Glutamatergic neuron (in vitro differentiated cells): ENCODE measurements at places on chromosomes 11 and 22. TPM values are rescaled to one million over a fixed set of nuclear protein-coding genes. Genes with fewer than 3 reads are reported as not detected.
A peak's percentile ranks its signal among the peaks of the same experiment; 100 is the strongest.

The RTN4R gene
- 38.3 TPM for total RNA-seq

DNA sequence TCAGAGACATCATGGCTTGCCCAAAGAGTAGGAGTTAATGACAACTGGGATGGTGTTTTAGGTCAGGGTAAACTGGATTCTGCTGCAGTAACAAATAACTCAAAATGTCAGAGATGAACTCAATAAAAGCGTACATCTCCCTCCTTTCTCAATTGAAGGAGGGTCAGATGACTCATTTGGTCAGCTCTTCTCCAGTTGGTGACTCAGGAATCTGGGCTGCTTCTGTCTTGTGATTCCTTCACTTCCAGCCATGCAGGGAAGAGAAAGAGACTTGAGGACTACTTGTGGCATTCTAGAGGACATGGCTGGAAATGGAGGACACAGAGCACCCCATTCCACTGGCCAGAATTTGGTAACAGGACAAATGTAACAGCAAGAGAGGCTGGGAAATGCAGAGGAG is 3.2 kb upstream of the SYT13 start:
- no peak overlapping the region for H3K27ac ChIP-seq
- DNase-seq = no peak
- peaks cover 6% of the 10 kb centered on the region for H3K36me3 ChIP-seq
- peaks cover 17% of the 10 kb centered on the region for H3K27me3 ChIP-seq

The KRTAP5-2 gene
- total RNA-seq = not detected

The RGL4 gene
- total RNA-seq = not detected

DNA sequence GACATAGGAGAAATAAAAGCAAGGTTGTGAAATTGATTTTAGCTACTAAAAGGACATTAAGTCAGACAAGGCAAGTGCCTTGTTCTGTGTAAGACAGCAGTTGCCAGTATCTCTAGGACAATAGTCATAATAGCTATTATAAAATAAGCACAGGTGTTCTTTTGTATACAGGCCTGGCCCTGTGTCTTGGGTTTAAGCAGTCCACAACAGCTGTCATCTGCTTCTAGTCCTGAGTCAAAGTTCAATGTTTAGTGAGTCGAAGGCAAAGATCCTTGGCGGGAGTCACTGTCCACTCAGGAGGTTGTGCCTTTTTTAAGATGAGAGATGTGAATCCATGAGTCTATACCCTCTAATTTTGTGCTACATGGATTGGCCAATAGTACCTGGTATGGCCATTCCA is 79.5 kb downstream of the SC5D start:
- no peaks in the 10 kb centered on the region for H3K36me3 ChIP-seq
- H3K27ac ChIP-seq = no peak overlapping the region
- H3K4me3 ChIP-seq = no peak overlapping the region
- peaks cover 6% of the 10 kb centered on the region for H3K4me1 ChIP-seq
- DNase-seq = no peak

GRCh38 chr11:72468289-72468688 is 34.0 kb upstream of the CLPB start:
- no peaks in the 10 kb centered on the region for H3K36me3 ChIP-seq
- H3K4me3 ChIP-seq = no peak overlapping the region
- no peak for DNase-seq
- no peaks in the 10 kb centered on the region for H3K4me1 ChIP-seq
- no peak overlapping the region for H3K27ac ChIP-seq
- H3K27me3 ChIP-seq = no peaks in the 10 kb centered on the region

DNA sequence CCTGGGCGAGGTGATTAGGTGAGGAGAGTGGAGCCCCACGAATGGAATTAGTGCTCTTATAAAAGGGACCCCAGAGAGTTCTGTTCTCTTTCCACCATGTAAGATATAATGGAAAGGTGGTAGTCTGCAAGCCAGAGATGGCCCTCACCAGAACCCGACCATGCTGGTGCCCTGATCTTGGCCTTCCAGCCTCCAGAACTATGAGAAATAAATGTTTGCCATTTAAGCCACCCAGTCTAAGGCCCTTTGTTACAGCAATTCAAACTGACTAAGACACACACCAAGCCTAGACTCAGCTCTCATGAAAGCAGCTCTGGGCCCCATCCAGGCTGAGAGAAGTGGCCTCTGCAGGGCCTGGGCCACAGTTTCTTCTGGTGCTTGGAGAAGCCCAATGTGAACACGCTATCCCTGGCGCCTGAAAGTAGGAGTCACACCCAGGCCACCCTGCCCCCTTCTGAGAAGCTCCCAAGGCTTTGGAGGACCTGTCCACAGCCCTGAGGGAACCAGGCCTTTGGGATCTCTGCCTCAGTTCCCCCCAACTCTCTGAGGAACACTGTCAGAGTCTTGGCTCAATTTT is 35.3 kb upstream of the LYVE1 start:
- H3K36me3 ChIP-seq = no peaks in the 10 kb centered on the region
- no peak overlapping the region for H3K27ac ChIP-seq
- H3K27me3 ChIP-seq = peaks cover 4% of the 10 kb centered on the region
- no peak for DNase-seq
- H3K4me1 ChIP-seq = peaks cover 13% of the 10 kb centered on the region

- no peak for DNase-seq
- peak overlapping the region; percentile 66 for H3K27ac ChIP-seq
- peak overlapping the region; percentile 95 for H3K4me3 ChIP-seq
- H3K4me1 ChIP-seq = peaks cover 1% of the 10 kb centered on the region
- peaks cover 5% of the 10 kb centered on the region for H3K27me3 ChIP-seq
These were observed 691 bp downstream of the CEP295 start for GRCh38 chr11:93662175-93662570.

DNA sequence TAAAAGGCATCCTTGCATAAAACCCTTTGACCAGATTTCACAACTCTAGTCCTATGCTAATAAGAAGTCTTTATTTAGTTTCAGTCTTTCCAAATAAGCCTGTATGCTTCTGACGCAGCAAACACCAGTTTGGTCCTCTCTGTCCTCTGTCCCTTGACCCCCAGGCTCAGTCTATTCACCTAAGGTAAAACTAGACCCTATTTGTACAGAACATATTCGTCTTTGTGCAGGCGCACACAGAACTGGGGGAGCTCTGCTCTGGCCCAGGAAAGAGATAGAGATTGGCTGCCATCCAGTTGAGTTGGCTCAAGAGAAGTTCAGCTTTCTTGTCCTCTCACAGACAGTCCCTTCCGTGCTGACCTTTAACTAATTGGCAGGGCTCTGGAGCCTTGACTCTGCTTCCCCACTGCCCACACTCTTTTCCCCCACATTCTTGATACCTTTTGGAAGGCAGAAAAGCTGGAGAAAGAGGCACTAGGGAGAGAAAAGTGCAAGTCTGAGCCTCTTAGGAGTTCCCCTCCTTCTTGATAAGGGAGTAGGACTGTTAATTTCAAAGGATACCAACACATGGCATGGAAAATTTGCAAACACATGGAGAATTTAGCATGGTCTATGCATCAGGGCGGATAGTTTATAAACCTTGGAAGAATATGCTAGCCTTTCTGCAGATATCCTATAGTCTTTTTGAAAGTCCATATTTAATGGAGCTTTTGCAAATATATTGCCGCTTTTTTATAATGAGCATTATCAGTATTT is 21.2 kb upstream of the PSMA1 start:
- H3K4me3 ChIP-seq = no peak overlapping the region
- DNase-seq = no peak
- H3K27me3 ChIP-seq = no peaks in the 10 kb centered on the region

GRCh38 chr22:27224485-27225374 is 567.3 kb downstream of the MIAT start:
- H3K36me3 ChIP-seq = no peaks in the 10 kb centered on the region
- DNase-seq = no peak

DNA sequence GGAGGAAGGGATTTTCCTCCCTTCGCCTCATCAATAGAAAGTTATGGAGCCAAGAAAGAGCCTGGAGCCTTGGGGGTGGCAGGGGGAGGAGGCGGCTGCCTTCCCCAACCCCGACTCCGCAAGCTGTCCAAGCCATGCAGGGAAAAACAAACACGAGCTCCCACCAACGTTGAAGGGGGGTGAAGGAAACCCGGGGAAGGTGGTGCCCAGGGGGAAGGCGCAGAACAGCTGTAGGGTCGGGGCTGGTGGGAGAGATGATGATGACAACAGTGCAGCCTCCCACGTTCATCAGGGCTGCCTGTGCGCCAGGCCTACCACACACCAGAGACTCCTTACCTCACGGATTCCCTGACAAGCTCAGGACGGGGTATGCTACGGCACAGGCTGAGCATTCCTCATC is 73.5 kb downstream of the SCUBE1 start:
- H3K4me1 ChIP-seq = peaks cover 13% of the 10 kb centered on the region
- H3K4me3 ChIP-seq = peak overlapping the region; percentile 49
- no peaks in the 10 kb centered on the region for H3K36me3 ChIP-seq
- no peak for DNase-seq
- H3K27ac ChIP-seq = no peak overlapping the region

GRCh38 chr11:14141676-14142075 is 179.2 kb downstream of the SPON1 start:
- no peaks in the 10 kb centered on the region for H3K36me3 ChIP-seq
- H3K4me3 ChIP-seq = no peak overlapping the region
- no peak for DNase-seq
- H3K4me1 ChIP-seq = peaks cover 3% of the 10 kb centered on the region
- H3K27me3 ChIP-seq = peaks cover 5% of the 10 kb centered on the region

GRCh38 chr11:71431271-71431670 is 16.9 kb downstream of the DHCR7 start:
- H3K4me1 ChIP-seq = no peaks in the 10 kb centered on the region
- H3K27me3 ChIP-seq = peaks cover 3% of the 10 kb centered on the region
- H3K27ac ChIP-seq = no peak overlapping the region
- no peak for DNase-seq
- H3K36me3 ChIP-seq = no peaks in the 10 kb centered on the region

The SH3BP1 gene
- total RNA-seq = 12.7 TPM

The OR8D1 gene
- not detected for total RNA-seq

DNA sequence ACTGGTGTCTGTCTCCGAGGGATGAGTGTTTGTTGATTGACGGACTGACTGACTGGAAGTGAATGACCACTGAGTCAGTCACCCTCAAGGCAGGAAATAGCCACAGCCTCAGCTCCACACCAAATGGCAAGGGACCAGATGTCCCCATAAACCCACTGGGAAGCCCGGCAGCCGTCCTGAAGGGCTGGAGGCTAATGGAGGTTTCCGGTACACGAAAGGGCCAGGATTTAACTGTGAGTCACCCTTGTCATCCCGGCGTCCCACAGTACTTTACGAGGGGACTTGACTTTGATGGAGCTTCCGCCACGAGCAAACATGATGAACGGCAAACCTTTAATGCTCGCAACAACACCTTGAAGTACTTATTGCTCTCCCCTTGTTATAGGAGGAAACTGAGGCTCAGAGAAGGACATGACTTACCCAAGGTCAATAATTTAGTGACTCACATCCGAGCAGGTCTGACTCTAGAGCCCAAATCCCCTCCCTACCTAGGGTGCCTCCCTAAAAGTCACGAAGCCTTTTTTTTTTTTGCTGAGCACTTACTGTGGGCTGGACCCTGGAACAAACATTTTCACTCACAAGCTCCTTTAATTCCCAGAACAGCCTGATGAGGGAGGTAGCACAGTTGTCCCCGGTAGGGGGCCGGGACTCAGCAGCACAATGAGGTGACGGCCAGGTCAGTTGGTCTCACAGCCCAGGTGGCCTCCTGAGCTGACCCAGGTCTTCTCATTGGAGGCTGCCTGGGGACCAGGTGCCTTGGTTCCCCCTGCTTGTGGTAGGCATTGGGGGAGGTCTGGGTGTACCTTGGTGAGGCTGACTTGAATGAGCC is 25.2 kb upstream of the GCAT start:
- peaks cover 16% of the 10 kb centered on the region for H3K27me3 ChIP-seq
- no peak for DNase-seq
- H3K27ac ChIP-seq = no peak overlapping the region
- no peaks in the 10 kb centered on the region for H3K36me3 ChIP-seq

The MRPL11 gene
- 27.5 TPM for total RNA-seq

- no peaks in the 10 kb centered on the region for H3K36me3 ChIP-seq
- H3K4me3 ChIP-seq = no peak overlapping the region
- no peak for DNase-seq
- H3K4me1 ChIP-seq = no peaks in the 10 kb centered on the region
- no peaks in the 10 kb centered on the region for H3K27me3 ChIP-seq
- H3K27ac ChIP-seq = no peak overlapping the region
These were observed 1120.7 kb downstream of the LRRC4C start for GRCh38 chr11:40338739-40339138.

The TTC36 gene
- total RNA-seq = 1.9 TPM

GRCh38 chr22:47167056-47167455 is 404.6 kb downstream of the TBC1D22A start:
- no peak for DNase-seq
- H3K27ac ChIP-seq = no peak overlapping the region
- H3K27me3 ChIP-seq = peaks cover 9% of the 10 kb centered on the region

- DNase-seq = no peak
- H3K4me3 ChIP-seq = no peak overlapping the region
- no peak overlapping the region for H3K27ac ChIP-seq
These were observed 12.6 kb downstream of the PRSS23 start for GRCh38 chr11:86812981-86813380.

GRCh38 chr22:38272373-38273134 is at the start of gene TMEM184B:
TSS of gene TMEM184B (minus strand) at chr22:38273010. CDS start at chr22:38247961, 25,049 bp downstream.
- H3K36me3 ChIP-seq = no peaks in the 10 kb centered on the region
- peak within 1 kb of the TSS; percentile 94 for H3K27ac ChIP-seq
- peaks cover 37% of the 10 kb centered on the region for H3K4me1 ChIP-seq
- peak; percentile 83 for DNase-seq

The GDPD4 gene
- not detected for total RNA-seq

The GLYAT gene
- not detected for total RNA-seq

The TSPO gene
- 4.0 TPM for total RNA-seq

DNA sequence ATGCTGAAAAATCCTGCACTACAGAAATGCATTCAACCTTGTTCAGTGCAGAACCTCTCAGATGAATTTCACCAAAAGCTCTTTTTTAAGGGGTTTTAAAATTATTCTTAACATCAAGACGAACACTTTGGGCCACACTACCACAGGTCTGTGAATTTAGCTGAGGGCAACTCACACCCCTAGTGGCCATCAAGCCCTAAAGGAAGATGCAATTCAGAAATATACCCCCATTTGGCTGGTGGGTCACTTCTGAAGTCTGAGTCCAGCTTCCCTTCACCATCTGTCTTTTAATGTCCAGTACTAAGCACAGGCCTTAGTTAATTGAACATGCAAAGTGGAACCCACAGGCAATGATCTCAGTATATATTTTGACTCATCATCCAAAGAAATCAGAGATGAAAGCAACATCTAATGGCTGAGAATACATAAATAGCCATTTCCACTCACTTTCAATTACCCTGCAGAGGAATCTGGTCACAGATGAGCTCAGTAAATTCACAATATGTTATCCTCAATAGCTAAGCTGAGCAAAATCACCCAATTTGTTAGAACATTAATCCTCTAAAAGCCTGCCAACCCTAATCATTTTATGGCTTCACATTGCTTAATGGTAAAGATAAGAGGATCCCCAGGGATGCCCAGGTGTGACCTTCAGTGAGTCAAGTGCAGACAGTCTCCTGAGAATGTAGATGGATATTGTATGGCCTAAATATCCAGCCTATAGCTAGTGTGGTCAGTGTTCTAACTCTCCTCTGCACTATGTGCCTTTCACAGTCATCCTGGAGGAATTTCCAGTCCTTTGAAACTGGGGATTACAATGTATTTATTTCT is 50.3 kb downstream of the FAM76B start:
- peaks cover 3% of the 10 kb centered on the region for H3K4me1 ChIP-seq
- H3K36me3 ChIP-seq = no peaks in the 10 kb centered on the region
- no peak overlapping the region for H3K27ac ChIP-seq
- no peak overlapping the region for H3K4me3 ChIP-seq

The CCDC157 gene
- total RNA-seq = 6.2 TPM
